ENCODE measurements at places on chromosomes 4 and X.

GRCh38 chr4:40308528-40309122, 26.5 kb upstream of the CHRNA9 start:
- no peak for DNase-seq

GRCh38 chr4:10856271-10856782, 171.8 kb upstream of the CLNK start:
- DNase-seq = no peak

- DNase-seq = no peak
These were observed 30.5 kb downstream of the CNGA2 start for GRCh38 chrX:151765026-151765425.

- no peak for DNase-seq
These were observed 173.4 kb downstream of the SCFD2 start for GRCh38 chr4:53192496-53192895.

DNA sequence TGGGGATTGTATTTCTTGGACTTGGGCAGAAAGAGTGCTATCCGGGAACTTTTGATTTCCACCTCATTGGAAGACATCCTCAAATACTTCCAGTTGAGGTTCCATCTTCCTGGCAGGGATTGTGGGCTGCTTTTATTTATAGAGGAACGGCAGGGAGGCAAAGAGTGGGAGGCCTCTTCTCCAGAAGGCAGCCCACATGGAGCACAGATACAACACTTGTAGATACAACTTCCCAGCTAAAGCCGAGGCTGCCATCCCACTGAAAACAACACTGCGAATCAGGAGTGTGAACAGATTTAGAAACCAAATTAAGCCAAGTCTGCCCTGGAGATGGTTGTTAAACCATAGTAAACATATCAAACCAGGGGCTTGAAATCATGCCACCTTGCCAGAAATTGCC, 212.8 kb upstream of the PPARGC1A start:
- DNase-seq = no peak

DNA sequence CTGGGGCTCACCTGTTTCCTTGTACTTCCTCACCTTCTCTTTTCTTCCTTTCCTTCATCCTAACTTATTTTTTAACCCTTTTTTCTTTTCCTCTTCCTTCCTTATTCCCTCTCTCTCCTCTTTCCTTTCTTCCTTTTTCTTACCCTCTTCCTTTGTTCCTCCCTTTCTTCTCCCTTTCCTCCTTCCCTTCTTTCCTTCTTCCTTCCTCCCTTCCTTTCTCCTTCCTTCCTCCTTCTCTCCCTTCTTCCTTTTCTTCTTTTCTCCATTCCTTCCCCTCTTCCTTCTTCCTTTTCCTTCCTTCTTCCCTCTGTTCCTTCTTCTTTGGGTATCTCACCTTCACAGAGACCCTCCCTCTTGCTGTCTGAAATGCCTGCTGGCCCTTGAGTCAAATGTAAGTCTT, 22.1 kb upstream of the CBR4 start:
- no peak for DNase-seq

GRCh38 chr4:150525321-150525868, 56.6 kb upstream of the MAB21L2 start:
- no peak for DNase-seq

DNA sequence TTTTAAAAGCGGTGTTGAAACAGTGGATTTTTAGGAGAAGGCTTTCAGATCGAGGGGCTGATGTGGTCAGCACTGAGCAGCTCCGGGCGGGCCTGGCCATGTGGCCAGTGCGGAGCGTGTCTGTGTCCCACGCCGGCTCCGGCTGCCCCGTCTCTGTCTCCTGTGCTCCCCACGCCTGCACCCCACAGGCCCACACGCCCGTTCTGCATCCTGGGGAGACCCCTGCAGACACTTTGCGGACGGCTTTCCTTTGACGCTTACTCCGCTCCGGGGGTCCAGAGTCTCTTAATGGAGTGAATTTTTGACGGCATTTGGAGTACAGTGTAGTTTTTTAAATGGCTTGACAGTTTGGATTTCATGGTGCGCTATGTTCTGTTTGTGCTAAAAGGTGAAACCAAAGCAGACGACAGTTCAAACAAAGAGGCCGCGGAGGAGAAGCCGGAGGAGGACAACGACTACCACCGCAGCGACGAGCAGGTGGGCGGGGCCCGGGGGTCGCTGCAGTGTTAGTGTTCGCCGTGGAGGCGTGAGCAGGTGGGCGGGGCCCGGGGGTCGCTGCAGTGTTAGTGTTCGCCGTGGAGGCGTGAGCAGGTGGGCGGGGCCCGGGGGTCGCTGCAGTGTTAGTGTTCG, 38.7 kb downstream of the PCGF3 start:
- no peak for DNase-seq

All from SW480 (cell line).